ENCODE measurements at places on chromosomes 6 and 20.

- no peak for DNase-seq
These were observed 22.9 kb downstream of the DEK start for GRCh38 chr6:18241208-18242038.

- DNase-seq = no peak
These were observed 5.3 kb downstream of the SOBP start for GRCh38 chr6:107495196-107495643.

DNA sequence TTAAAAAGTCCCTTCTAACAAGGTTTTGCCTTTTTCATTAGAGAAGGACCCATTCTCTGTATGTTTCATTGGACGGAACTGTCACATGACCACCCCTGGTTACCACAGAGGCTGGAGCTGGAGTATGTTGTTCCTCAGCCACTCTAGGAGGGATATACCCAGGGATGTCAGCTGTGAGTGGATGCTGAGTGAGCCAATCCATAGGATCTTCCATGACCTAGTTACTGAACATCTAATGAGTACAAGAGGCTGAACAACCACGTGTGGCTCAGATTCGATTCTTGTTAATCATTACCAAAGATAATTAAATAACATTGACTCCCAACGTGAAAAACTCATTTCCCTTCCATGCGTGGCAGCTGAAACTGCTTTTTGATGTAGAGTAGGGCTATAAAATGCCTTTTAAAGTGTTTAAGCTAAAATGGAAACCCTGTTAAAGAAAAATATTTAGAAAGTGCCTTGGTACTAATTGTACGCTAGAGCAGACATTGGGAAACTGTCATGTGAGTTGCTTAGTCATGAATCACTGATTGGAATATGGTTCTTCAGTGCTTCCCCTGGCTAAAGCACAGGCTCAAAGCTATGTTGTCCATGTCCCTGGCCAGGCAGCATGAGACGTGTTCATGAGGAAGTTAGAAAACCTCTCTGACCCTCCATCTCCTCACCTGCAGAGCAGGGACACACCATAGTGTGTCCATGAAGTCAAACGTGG, 256.1 kb downstream of the ZNF217 start:
- DNase-seq = no peak

- no peak for DNase-seq
These were observed 156.5 kb downstream of the CDK19 start for GRCh38 chr6:110658631-110659211.

- no peak for DNase-seq
These were observed 5.1 kb upstream of the BPI start for GRCh38 chr20:38298768-38299288.

DNA sequence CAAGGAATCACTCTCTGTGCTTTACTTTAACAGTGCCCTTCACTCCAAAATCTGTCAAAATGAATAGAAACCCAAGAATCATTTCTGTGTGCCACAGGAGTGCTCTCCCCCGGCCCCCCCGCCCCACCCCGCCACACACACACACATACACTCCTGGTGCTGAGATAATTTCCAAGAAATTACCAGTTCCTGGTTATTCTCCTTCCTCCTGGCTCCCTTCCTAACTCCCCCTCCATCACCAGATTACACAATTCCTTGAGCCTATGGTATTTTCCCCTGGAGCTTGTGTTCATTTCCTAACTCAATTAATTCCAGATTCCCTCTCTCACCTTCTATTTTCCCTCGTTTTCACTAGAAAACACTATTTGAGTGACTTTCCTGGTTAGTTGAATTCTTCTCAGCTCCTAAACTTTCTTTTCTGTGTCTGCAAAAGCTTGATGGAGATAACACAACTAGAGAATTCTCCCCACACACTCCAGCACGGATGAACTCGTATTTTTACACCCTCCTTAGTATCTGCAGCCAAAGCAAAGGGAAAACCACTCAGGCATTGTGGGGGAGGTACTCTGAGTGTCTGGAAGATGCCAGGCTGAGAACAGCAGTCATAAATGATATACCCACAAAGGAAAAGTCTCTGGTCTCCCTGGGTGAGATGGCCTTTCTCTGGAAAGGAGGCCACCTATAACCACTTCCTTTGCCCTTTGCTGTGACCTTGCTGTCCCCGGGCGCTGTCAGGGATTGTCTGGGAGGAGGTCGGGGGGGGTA, 1.9 kb upstream of the SLC24A3 start:
- DNase-seq = no peak

- DNase-seq = no peak
These were observed 333.2 kb upstream of the PLCB4 start for GRCh38 chr20:8735674-8736073.

DNA sequence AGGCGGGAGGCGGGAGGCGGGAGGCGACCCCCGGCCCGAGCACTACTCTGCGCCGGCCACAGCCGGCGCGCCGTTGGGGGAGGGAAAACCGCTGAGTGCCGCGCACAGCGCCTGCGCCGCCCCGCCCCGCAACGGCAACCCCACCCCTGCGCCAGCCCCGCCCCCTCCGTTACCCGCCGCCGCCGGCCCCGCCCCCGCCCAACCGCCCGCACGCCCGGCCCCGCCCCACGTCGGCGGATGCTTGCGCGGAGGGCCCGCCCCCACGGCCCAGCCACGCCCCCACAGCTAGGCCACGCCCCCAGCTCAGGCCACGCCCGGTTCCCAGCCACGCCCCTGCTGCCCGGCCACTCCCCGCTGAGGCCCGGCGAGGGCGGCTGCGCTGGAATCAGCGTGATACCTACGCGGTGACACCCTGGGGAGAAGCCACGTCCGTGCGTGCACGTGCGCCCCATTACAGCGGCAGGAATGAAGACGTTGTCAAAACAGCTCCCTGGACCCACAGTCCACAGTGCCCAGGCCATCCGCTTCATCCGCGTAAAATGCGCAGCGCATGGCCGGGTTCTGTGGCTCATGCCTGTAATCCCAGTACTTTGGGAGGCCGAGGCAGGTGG, at the start of gene TCFL5:
Gene TCFL5 (minus strand): TSS at position 97 of the 611 bp plus-strand sequence. CDS start 152 bp downstream, outside the sequence.
- peak; percentile 91 for DNase-seq

GRCh38 chr6:130611366-130611765, 215.8 kb upstream of the SMLR1 start:
- no peak for DNase-seq

- DNase-seq = no peak
These were observed 116.5 kb upstream of the LAMP5 start for GRCh38 chr20:9397928-9398327.

- DNase-seq = no peak
These were observed 294.7 kb downstream of the ZNF217 start for GRCh38 chr20:53298911-53299310.

- no peak for DNase-seq
These were observed 109.2 kb upstream of the RALGAPA2 start for GRCh38 chr20:20821484-20822260.

DNA sequence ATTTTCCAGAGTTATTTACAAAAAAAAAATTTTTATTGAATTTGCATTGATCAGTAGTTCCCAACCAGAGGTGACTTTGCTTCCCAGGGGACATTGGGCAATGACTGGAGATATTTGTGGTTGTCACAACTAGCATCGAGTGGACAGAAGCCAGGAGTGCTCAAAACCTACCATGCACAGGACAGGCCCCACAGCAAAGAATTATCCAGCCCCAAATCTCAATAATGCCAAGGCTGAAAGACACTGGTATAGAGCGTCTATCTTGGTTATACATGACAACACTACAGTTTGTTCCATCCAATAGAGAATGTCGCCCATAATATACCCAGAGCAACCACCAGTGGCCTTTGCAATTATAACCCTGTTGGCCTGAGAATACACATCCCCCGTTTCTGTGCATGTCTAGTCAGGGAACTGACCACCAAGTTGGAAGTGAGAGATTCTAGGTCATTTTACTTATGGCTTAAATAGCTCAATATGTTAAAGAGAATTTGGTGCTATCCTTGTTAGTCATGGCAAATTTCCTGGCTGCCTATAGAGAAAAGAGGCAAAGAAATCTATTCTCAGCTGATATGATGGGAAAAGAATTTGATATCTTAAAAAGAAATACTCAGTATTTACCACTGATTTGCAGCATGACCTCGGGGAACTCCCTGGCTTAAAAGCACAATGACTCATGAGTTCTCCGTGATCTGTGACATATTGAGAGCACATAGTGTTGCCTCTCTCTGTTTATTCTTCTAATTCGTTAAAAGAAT, 76.0 kb upstream of the ADTRP start:
- DNase-seq = no peak

DNA sequence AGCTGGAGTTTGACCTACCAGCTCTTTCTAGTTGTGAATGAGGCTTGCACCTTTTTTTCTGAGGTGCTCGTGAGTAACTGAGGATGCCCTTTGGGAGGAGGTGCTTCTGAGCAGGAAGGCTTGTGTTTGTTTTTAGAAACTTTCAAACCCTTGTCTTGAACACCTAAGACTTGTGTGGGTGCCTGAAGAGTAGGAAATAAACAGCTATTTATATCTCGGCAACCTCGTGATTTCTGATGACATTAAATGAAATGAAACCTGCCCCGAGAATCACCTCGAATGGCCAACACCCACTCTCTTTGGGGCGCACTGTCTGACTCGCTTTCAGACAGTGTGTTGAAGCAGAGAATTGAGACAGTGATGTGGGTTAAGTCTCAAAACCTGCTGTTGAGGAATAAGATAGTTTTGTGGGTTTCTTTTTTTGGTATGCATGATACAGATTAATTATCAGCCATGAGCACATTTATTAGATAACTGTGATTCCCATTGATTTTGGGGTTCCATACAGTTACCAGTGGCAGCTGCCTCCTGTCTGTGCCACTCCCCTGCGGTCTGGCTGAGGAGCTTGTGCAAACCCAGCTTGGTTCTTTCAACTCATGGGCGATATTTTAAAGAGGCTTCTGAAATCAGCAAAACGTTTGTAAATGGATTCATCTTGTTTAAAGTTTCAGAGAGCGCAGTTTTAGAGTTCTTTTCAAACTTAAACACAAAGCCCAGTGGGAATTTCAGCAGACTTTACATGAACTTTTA, 8.4 kb downstream of the IRF4 start:
- DNase-seq = no peak

- no peak for DNase-seq
These were observed 139.6 kb upstream of the HCRTR2 start for GRCh38 chr6:55034752-55035151.

GRCh38 chr6:25363427-25363826, 84.3 kb downstream of the CARMIL1 start:
- DNase-seq = no peak
